ENCODE measurements at places on chromosomes 5 and 9.

GRCh38 chr9:135880438-135880837 lies 26.9 kb downstream of the CAMSAP1 start:
- DNase-seq, result no peak

- peak; percentile 48 for DNase-seq
Measured at GRCh38 chr9:2859776-2860379, 16.0 kb upstream of the PUM3 start.

GRCh38 chr5:56529666-56530430 lies 285.5 kb upstream of the MAP3K1 start:
- DNase-seq, result no peak

- DNase-seq, result peak; percentile 28
Measured at GRCh38 chr5:5678909-5679308, 256.4 kb downstream of the ICE1 start.

DNA sequence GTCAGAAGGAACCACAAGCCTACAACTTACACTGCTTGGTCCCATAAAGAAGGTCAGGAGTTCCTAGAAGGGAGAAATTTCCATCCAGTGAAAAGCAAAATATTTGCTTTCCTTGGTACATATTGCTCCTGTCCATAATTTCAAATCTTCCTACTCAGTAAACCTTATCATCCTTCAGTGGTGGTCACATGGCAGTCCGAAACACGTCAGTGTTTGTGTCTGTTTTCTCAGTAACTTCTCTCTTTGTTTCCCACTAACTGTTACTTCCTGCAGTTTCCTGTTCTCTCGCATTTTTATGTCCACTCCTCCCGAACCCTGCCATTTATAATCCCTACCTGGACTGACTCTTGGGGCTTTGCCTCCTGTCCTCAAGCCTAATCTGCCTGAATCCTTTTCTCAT lies 129.1 kb downstream of the FANCC start:
- no peak for DNase-seq

DNA sequence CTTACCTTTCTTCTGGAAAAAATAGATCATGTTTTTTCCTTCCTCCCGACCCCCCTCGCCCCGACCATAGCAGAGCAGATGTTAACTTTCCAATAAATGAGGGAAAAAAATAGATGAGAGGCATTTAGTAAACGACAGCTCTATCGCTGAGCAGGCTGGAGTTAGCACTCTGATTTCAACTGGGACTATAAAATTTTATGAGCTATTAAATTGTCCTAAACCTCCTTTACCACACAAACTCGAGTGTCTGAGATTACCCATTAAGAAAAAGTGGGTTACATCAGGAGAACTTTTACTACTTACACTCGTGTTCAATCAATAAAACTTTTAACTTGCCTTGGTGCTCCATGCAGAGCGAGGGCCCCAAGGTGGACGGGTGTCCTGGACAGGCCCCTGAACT lies 59.8 kb upstream of the RNU6ATAC start:
- DNase-seq, result no peak

GRCh38 chr5:149639737-149640136 lies 58.4 kb downstream of the ARHGEF37 start:
- no peak for DNase-seq

Data from ELF-1 (cell line).